IMR-90 (cell line): ENCODE measurements at places on chromosomes 7 and 10. TPM values are rescaled to one million over a fixed set of nuclear protein-coding genes. Genes with fewer than 3 reads are reported as not detected.

DNA sequence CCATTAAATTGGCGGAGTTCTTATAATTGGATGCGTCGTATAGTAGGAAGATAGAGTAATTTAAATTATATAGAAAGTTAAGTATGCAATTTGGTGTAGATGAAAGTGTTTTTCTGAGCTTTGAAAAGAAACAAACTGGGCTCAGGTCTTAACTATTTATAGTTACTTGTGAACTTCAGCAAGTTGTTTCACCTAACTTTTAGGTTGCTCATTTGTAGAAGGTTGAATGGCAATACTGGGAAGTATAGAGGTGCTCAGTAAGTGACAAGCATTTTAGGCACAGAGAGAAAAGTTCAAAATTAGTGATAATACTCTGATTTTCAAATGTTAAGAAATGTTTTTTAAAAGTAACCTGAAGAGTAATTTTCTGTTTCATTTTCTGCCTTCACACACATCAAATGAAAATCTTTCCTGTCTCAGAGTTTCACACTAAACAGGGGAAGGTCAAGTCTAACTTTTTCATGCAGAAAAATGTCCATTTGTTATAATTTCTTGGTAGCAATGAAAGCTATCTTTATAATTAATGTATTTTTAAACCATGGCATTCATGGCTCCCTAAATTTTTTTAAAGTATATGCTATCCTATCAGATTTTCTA is 146.5 kb downstream of the PHF14 start:
- DNase-seq: no peak

GRCh38 chr7:132353936-132354335 is 222.3 kb downstream of the PLXNA4 start:
- DNase-seq: no peak

- no peak for DNase-seq
Observed at GRCh38 chr7:2029936-2030335, 202.8 kb downstream of the MAD1L1 start.

DNA sequence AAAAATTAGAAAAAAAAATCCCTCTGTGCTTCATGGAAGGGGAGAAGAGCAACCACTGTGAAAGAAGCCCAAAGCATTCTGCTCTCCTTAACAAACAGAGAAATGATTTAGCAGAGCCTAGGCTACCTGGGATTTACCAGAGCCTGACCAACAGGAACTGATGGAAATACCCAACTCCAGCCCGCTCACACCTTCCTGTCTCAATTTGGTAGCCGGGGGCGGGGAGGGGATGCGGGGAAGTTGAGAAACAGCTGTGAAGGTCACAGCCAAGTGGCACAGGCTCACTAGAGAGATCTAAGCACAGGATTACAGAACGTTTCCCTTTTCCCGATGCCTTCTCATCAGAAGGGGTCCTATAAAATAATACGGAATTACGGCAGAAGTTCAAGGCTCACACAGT is 17.6 kb downstream of the RSU1 start:
- DNase-seq: no peak

DNA sequence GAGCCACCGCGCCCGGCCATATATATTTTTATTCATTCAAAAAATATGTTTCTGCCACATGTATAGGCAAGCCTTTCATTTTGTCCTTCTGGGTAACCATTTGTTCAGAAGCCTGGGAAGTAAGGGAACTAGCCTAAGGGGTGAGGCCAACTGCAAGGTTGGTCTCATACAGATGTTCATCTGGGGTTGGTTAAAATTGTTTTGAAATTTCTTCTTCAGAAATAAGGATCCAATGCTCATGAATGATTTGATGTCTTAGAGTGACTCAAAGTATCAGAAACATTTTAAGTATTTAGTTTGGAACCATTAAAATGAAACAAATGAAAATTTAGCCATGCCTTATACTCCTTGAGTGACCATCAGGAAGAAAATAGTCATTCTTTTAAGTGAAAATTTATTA is 397.2 kb downstream of the SUGCT start:
- DNase-seq: no peak

- peak; percentile 84 for DNase-seq
Observed at GRCh38 chr7:42238709-42239366, 1.8 kb upstream of the GLI3 start.

DNA sequence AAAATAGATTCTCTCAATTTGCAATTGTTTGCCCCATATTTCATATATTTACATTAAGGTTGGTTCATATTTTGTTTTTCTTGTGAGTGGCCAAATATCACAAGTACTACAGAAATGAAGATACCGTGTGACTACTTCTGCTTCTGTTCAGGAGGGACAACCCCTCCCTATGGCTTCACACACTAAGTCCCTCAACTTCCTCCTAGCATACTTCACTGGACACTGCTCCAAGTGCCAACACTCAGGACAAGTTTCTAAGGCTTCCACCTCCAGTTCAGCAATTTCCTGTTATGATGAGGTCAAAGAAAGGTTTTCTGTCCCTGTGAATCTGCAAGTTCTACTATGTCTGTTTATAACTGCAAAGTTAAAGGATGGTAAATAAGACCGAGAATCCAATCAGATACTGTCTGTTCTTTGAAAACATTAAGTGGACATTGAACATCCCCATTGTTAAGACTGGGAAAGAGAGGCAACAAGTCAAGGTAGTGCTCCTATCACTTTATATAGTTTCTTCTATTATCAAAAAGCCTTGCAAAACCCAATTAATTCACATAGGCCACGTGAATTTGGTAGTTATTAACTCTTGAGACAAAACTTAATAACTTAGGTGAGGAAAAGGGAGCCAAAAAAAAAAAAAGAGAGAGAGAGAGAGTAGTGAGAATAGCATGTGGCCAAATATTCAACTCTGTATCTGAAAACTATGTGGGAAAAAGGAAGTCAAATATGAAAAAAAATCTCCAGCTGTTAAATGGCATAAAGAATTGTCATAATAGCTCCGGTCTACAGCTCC is 81.3 kb upstream of the DKK1 start:
- no peak for DNase-seq

DNA sequence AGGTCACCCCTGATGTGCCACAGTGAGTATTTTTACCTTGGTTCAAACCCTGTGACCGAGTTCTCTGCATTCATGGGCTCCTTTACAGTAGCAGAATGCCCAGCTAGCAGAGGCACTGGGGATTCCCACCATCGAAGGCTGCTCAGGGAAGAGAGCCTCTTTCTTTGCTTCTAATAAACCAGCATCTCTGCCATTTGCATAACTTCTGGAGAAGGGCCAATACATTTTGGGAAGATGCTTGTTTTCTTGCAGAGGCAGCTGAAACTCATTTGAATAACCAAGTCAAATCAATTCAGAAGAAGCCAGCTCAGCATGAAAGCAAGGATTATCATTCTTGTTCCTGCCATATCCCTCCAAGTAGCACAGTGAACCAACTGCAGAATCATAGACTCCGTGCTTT is 82.9 kb upstream of the WDR11 start:
- DNase-seq: no peak

- no peak for DNase-seq
Observed at GRCh38 chr7:129828989-129829736, 123.6 kb downstream of the UBE2H start.

Gene TRAPPC14
- 4.4 and 4.5 TPM in 2 replicates for total RNA-seq

Gene ANKRD61
- under 0.01 and 0.36 TPM in 2 replicates for total RNA-seq

Gene MMD2
- total RNA-seq: not detected in 2 replicates

Gene CYP26C1
- under 0.01 TPM in 1 of 2 replicates, not detected in the other for total RNA-seq
